ENCODE measurements at places on chromosomes 2 and 18.

GRCh38 chr2:120885749-120886148 is 150.1 kb downstream of the GLI2 start:
- no peak for DNase-seq

DNA sequence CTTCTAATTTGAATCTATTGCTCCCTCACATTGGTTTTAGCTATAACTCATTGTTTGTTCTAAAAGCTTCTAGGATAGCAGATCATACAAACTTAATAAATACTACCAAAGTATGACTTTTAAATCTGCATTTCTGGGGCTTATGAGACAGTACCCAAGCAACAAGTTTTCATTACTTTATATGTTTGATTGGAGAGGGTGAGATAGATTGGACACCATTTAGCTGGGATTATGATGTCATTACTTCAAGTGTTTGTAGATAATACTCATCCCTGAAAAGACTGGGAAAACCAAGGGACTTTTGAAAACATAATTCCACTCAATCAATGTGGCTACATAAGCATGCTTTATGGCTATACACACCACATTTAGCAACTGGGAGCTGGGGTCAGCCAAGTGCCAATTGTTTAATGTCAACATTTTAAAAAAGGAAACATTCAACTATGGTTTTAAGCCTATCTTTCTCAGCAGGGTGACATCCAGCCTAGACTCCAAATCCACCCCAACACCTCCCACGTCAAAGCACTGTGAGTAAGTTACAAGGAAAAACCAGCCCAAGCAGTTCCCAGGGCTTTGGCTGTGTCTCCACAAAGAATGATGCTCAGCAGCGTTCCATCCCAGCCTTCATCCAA is 119.9 kb downstream of the ETAA1 start:
- no peak for DNase-seq

GRCh38 chr2:142745691-142746090 is 131.8 kb upstream of the KYNU start:
- no peak for DNase-seq

DNA sequence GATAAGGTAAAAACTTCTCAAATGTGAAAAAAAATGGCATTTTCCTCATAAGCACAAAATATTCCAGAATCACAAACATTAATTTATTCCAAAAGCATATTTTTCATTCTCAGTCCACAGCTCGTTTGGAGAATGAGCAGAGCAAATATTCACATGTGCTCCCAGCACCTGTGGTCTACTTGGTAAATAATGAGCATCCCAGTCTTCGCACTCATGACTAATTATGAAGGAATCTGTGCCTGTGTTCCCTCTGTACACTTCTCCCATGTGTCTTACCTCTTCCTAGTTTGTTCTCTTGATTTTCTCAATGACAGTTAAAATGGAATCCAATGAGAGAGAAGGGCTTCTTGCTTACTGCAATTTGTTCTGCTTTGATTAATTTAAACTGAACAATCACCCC is 671.0 kb upstream of the SOX11 start:
- no peak for DNase-seq

DNA sequence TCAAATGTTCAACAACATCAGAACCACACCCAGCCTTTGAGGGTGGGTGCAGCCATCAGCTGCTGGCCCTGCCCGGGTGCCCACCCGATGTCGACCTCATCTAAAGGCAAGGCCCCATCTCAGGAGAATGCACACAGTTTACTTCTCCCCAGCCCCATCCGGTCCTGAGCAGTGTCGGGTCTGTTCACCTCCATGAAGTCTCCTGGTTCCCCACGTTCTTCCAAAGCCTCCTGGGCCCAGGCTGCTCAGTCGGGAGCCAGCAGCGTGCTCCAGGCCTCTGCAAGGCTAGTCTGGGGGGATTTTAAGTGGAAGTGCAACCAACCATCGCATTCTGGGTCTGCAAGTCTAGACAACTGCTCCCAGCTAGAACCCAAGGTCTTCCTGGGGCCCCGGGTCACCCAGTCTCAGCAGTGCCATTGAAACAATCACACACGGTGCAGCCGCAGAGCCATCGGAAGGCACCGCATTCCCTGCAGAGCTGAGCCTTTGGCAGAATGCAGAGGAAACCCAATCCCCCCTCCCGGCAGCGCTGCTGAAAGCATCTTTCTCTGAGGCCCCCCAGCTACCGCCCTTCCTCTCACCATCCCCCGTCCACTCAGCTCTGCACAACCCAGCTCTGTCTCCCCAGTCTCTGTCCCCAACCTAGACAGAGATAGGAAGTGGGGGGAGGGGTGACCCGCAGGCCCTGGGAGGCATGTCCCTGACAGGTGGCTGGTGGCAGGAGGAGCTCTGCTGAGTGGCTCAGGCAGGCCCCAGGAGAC is 8.5 kb downstream of the ESPNL start:
- no peak for DNase-seq

- DNase-seq, result no peak
These were observed 12.8 kb downstream of the UPP2 start for GRCh38 chr2:158114516-158114915.
